Stomach (tissue), 19 donors: ENCODE measurements at places on chromosomes 6 and 20.

- peak overlapping the region; percentile 99 for H3K4me3 ChIP-seq
- peaks cover 9% of the 10 kb centered on the region for H3K4me1 ChIP-seq
- no peak for DNase-seq
- H3K27ac ChIP-seq = peak overlapping the region; percentile 89
- no peaks in the 10 kb centered on the region for H3K27me3 ChIP-seq
Measured at GRCh38 chr6:87407561-87407900, 241 bp upstream of the CFAP206 start.

GRCh38 chr6:90811596-90812226 is 224.8 kb upstream of the MAP3K7 start:
- H3K4me1 ChIP-seq = no peaks in the 10 kb centered on the region
- H3K36me3 ChIP-seq = no peaks in the 10 kb centered on the region
- DNase-seq = peak; percentile 42
- H3K27me3 ChIP-seq = no peaks in the 10 kb centered on the region
- no peak overlapping the region for H3K27ac ChIP-seq

- no peak overlapping the region for H3K27ac ChIP-seq
- H3K36me3 ChIP-seq = no peaks in the 10 kb centered on the region
- no peak overlapping the region for H3K4me3 ChIP-seq
- no peaks in the 10 kb centered on the region for H3K4me1 ChIP-seq
Measured at GRCh38 chr20:24364482-24364881, 104.9 kb upstream of the SYNDIG1 start.

GRCh38 chr6:132491303-132491702 is 21.6 kb downstream of the STX7 start:
- no peak for DNase-seq
- H3K27me3 ChIP-seq = no peaks in the 10 kb centered on the region
- peaks cover 12% of the 10 kb centered on the region for H3K4me1 ChIP-seq
- no peak overlapping the region for H3K27ac ChIP-seq

- no peak overlapping the region for H3K27ac ChIP-seq
- no peak overlapping the region for H3K4me3 ChIP-seq
Measured at GRCh38 chr20:53034899-53035298, 62.7 kb downstream of the TSHZ2 start.

DNA sequence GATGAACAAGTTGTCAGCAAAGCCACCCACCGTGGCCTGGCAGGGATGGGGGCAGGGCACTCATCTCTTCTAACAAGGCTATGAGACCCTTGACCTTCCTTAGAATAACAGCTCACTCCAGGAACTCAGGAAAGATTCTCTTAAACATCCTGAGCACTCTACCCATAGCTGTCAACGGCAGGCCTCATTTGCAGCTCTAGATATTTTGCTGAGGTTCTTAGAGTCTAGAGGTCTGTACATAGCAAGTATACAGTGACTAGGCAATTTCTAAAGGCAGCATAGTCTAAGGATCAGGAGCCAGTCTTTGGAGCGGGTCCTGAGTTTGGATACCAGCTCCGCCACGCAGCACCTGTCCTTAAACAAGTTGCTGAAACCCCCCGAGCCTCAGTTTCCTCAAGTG is 11.7 kb downstream of the TRERF1 start:
- peak overlapping the region; percentile 87 for H3K27ac ChIP-seq
- no peaks in the 10 kb centered on the region for H3K27me3 ChIP-seq
- H3K4me3 ChIP-seq = no peak overlapping the region
- no peak for DNase-seq
- H3K4me1 ChIP-seq = peaks cover 61% of the 10 kb centered on the region

DNA sequence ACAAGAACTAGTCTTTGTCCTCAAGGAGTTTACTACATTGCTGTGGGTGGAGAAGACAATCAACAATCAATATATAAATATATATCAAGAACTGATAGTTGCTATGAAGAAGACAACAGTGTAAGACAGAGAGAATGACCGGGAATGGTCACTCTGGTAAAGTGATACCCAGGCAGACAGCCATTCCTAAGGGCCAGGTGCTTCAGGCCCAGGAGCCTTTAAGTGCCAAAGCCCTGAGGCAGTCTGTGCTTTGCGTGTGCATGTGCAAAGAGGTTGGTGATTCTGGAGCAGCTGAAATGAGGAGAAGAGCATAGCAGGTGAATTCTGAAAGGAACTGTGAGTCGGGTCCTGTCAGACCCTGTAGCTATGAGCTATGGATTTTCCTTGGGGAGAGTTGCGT is 154.2 kb downstream of the DOK5 start:
- H3K4me1 ChIP-seq = peaks cover 12% of the 10 kb centered on the region
- DNase-seq = no peak
- no peak overlapping the region for H3K27ac ChIP-seq
- no peak overlapping the region for H3K4me3 ChIP-seq

DNA sequence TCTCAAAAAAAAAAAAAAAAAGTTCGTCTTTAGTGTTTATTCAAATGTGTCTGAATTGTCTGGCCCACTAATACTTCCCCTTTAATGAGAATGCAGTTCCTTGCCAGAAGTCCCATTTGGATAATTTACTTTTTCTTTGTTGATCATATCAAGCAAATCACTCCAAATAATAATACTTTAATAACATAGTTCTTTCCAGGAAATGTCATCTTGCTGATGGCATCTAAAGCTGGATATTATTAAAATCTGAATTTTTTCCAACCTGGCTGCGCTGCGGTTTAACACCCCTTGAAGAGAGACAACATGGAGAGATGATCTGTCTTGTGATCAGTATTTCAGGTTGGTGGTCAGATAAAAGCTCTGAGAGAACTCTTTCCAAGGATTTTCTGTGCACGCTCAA is 111.2 kb upstream of the CNKSR3 start:
- no peak for DNase-seq
- H3K27ac ChIP-seq = no peak overlapping the region
- peaks cover 31% of the 10 kb centered on the region for H3K4me1 ChIP-seq
- no peak overlapping the region for H3K4me3 ChIP-seq

DNA sequence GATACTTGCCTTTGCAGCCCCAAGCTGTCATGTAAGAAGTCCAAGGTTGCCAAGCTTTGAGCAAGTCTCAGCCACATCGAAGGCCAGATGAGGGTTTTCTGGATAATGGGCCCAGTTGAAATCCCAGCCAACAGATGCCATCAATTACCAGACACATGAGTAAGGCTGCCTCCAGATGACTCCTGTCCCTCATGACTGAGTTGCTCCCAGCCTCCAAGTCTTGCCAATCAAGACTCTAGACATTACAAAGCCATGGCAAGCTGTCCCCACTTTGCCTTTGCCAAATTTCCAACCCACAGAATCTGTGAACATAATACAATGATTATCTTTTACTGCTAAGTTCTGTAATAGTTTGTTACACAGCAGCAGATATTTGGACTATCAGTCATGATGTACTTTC is 76.8 kb upstream of the ARMC2 start:
- H3K27ac ChIP-seq = no peak overlapping the region
- no peaks in the 10 kb centered on the region for H3K36me3 ChIP-seq
- H3K4me3 ChIP-seq = no peak overlapping the region
- no peak for DNase-seq

DNA sequence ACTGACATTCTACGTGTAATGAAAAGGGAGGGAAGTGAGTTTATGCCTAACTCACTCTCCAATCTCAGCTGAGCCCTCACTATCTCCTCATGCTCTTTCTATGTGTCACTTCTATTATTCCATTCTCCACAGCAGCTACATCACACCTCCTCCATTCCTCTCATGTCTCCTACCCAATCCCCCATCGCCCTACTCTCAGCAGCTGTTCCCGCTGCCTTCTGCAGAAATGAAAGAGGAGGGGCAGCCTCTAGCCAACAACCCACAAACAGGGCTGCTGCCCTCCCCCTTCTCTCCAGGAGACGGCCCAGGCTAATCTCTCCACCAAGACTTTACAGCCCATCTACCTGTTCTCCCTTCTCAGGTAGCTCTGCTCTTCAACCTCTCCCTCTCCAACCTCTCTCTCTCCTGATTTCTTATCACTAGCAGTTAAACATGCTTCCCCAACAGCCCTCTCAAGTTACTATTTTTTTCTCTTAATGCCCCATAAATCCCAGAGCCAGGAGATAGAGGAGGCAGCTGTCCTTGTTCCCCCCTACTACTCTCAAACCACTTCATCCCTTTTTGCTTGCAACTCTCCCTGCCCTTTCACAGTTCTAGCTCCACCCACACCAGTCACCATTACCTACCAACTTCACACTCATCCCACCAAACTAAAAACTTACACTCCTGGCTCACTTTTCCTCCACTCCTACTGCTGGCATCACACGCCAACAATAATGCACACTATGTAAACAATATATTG is 136.5 kb downstream of the BTBD9 start:
- no peak for DNase-seq
- H3K27ac ChIP-seq = no peak overlapping the region
- H3K36me3 ChIP-seq = no peaks in the 10 kb centered on the region
- no peaks in the 10 kb centered on the region for H3K4me1 ChIP-seq
- no peaks in the 10 kb centered on the region for H3K27me3 ChIP-seq

DNA sequence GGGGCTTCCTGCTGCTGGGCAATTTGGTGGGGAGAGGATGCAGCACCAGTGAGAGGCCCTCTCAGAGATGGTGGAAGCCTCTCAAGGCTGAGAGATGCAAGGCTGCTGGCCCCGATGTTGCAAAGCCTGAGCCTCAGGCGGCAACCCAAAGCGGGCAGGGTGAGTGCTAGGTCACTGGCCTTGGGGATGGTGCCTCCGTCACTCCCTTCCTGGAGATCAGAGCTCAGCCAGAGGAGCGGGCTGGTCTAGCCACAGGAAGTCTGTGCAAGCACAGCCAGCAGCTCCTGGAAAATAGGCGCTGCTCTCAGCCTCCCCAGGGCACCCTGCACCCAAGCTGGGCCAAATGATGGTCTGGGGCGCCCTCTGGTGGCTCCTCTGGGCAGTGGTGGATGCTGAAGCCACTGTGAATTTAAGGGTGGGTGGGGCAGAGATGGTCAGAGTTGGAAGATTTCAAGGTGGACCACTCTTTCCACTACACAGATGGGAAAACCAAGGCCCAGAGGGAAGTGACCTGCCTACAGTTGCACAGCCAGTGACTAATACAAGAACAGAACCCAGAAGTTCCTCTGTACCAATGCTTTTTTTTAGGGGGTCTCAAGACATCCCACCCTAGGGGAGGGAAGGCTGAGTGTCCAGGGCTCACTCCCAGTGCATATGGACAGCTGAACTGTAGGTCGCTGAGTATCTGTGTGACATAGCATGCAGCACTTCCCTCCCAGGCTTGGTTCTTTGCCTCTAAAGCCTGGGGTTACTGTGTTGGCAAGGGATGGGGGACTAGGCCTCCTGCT is 20.8 kb downstream of the C20orf203 start:
- no peaks in the 10 kb centered on the region for H3K27me3 ChIP-seq
- H3K4me1 ChIP-seq = peaks cover 14% of the 10 kb centered on the region
- H3K27ac ChIP-seq = no peak overlapping the region
- peak; percentile 94 for DNase-seq
- no peaks in the 10 kb centered on the region for H3K36me3 ChIP-seq

GRCh38 chr6:166721576-166721975 is 94.5 kb upstream of the RPS6KA2 start:
- no peaks in the 10 kb centered on the region for H3K36me3 ChIP-seq
- no peak overlapping the region for H3K27ac ChIP-seq
- H3K4me1 ChIP-seq = no peaks in the 10 kb centered on the region
- no peak overlapping the region for H3K4me3 ChIP-seq
- H3K27me3 ChIP-seq = no peaks in the 10 kb centered on the region

GRCh38 chr6:71411882-71412281 is 123.3 kb downstream of the OGFRL1 start:
- no peak for DNase-seq
- no peak overlapping the region for H3K4me3 ChIP-seq
- peak overlapping the region; percentile 45 for H3K27ac ChIP-seq
- peaks cover 79% of the 10 kb centered on the region for H3K4me1 ChIP-seq
- peaks cover 16% of the 10 kb centered on the region for H3K36me3 ChIP-seq

- no peak for DNase-seq
- no peak overlapping the region for H3K27ac ChIP-seq
- no peaks in the 10 kb centered on the region for H3K4me1 ChIP-seq
- H3K4me3 ChIP-seq = no peak overlapping the region
- H3K36me3 ChIP-seq = no peaks in the 10 kb centered on the region
- no peaks in the 10 kb centered on the region for H3K27me3 ChIP-seq
Measured at GRCh38 chr6:74654296-74654695, 551.6 kb downstream of the COL12A1 start.

- H3K36me3 ChIP-seq = no peaks in the 10 kb centered on the region
- H3K27ac ChIP-seq = no peak overlapping the region
- DNase-seq = no peak
- H3K4me3 ChIP-seq = no peak overlapping the region
- no peaks in the 10 kb centered on the region for H3K4me1 ChIP-seq
- H3K27me3 ChIP-seq = no peaks in the 10 kb centered on the region
Measured at GRCh38 chr20:53104884-53105283, 132.7 kb downstream of the TSHZ2 start.

GRCh38 chr6:72322771-72323170 is 299.1 kb upstream of the KCNQ5 start:
- no peak for DNase-seq
- no peaks in the 10 kb centered on the region for H3K4me1 ChIP-seq
- H3K27me3 ChIP-seq = no peaks in the 10 kb centered on the region
- no peak overlapping the region for H3K27ac ChIP-seq

DNA sequence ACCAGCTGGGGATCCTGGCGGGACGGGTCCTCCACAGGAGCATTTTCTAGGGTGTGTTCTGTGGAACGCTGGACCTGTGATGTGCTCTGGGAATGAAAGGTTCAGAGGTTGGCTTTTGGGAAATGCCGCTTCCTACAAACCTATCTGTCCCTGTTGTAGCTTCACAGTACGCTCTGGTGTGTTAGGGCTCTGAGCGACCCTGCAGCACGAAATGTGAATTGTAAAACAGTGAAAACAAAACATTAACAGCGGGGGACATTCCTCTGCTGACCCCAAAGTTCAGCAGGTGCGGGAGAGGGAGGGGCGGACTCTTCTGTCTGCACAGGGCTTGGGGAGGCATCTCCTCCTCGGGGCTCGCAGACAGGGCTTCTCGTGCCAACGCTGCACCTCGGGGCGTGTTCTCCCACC is 155.9 kb downstream of the NRN1 start:
- H3K36me3 ChIP-seq = no peaks in the 10 kb centered on the region
- no peaks in the 10 kb centered on the region for H3K27me3 ChIP-seq
- DNase-seq = no peak
- H3K27ac ChIP-seq = no peak overlapping the region
- peaks cover 14% of the 10 kb centered on the region for H3K4me1 ChIP-seq

- peak overlapping the region; percentile 87 for H3K4me3 ChIP-seq
- H3K4me1 ChIP-seq = peaks cover 15% of the 10 kb centered on the region
- H3K27ac ChIP-seq = peak overlapping the region; percentile 95
- H3K36me3 ChIP-seq = peaks cover 12% of the 10 kb centered on the region
Measured at GRCh38 chr20:36574366-36575135, 1.2 kb downstream of the TGIF2 start.

GRCh38 chr6:7541175-7542064 is at the start of gene DSP:
Gene DSP (plus strand): TSS chr6:7541671. CDS start chr6:7541916, 245 bp downstream.
- peak within 1 kb of the TSS; percentile 91 for H3K27ac ChIP-seq
- peaks cover 81% of the 10 kb centered on the region for H3K27me3 ChIP-seq
- H3K36me3 ChIP-seq = no peaks in the 10 kb centered on the region
- DNase-seq = peak; percentile 95
